AG08395 (cell line): ENCODE measurements at places on chromosomes 3 and 15.
A peak's percentile ranks its signal among the peaks of the same experiment; 100 is the strongest.

DNA sequence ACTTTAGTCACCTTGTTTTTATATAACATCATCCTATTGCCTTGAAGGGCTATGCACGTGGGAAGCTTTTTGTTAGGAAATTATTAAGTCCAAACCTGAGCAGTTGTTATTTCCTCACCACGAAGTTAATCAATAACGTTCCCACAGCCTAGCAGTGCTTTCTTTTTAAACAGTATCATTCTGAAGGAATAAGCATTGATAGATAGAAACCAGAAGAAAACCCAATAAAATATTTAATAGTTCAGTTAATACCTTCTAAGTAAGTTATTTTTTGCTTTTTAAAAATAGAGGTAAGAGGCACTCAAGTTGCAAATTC is 149.3 kb downstream of the KCNMB2 start:
- no peak for DNase-seq

GRCh38 chr3:122800031-122800430 is 5.2 kb downstream of the SLC49A4 start:
- DNase-seq = no peak

- no peak for DNase-seq
Measured at GRCh38 chr15:53721334-53722087, 38.0 kb downstream of the WDR72 start.

GRCh38 chr15:100877551-100877950 is 2.1 kb upstream of the ALDH1A3 start:
- DNase-seq = no peak

- no peak for DNase-seq
Measured at GRCh38 chr3:3665961-3666640, 133.1 kb upstream of the LRRN1 start.

- peak; percentile 75 for DNase-seq
Measured at GRCh38 chr3:58994746-58995330, 55.0 kb downstream of the CFAP20DC start.

GRCh38 chr3:151230646-151231045 is 27.6 kb upstream of the GPR171 start:
- no peak for DNase-seq

DNA sequence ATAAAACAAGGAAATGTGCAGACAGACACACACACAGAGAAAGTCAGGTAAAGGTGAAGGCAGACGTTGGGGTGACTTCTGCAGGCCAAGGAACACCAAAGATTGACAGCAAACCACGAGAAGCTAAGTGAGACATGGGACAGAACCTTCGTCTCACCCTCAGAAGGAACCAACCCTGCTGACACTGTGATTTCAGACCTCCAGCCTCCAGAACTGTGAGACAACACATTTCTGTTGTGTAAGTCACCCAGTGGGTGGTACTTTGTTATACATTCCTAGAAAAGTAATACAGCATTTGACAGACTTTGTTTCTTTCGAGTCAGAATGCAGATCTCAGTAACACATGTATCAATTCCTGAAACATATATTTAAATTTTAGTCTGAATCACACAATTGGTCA is 7.1 kb downstream of the WDR72 start:
- DNase-seq = no peak

DNA sequence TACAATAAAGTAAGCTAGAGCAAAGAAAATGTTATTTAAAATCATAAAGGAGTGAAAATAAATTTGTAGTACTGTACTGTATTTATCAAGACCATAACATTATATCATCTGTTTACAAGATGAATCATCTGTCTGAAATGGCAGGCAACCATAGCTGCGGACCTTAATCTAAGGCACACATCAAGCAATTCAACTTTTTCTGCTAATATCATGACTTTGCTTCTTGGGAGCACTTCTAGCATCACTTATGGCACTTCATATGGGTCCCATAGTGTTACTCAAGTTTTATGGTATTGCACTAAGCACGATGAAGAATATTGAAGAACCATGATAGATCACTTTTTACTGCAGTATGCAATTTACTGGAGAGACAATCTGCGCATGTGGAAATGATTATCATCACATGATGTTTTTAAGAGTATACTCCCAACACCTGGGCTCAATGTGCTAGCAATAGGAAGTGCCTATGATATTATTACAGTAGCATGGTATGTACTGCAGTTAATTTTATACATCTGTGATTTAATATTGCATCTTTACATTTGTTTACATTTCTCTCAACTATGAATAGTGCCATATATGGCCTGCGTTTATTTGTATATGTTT is 137.7 kb upstream of the NECTIN3 start:
- no peak for DNase-seq

GRCh38 chr3:169171739-169172138 is 491.8 kb downstream of the MECOM start:
- peak; percentile 6 for DNase-seq

DNA sequence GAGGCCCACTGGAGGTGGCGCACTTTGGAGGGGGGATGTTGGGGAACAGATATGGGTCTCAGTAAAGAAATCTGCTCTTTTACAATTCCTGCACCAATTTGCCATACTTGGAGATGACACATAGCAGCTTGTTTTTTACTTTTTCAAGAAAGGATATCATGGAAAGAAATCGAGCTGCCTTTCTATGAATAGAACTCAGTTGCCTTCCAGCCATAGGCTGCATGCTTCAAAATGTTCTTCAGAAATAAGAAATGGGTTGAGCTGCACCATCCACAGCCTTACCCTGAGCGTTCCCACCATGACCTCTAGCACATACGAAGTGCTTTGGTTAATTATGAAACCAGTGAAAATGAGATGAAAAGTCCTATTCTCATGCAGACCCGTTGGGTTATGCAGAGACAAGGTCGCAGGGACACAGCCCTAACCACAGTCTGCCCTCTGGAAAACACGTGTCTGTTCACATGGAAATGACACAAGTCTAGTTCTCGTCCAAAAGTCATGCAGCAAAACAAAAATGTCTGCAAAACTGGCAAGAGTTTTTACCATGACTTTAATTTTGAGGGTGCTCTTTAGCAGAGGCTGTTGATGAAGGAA is 36.3 kb downstream of the NGRN start:
- DNase-seq = peak; percentile 15

DNA sequence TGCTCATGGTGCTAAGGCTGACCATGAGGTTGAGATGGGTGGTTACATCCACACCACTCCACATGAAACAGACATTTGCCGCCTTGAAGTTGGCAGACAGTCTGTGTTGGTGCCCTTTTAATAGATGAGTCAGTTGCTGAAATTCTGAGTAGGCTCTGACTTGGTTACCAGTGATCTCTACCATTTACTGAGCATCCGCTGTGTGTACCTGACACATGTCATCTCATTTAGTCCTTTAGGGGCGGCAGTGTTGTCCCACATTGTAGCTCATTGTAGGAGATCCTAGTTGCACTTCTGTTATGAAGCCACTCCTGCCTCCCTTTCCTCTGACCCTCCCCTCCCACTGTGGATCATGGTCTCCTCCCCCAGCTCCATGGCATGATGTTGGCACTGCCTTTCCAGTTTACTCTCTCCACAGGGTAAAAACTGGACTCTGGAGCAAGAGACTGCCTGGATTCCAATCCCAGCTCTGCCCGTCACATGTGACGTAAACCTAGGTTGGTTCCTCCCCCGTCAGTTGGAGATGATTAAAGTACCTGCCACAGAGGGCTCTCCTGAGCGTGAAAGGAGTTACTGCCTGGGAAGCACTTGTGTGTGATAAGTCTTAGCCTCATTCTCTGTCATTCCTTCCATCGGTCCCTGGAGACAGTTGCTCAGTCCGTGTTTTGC is 21.6 kb downstream of the SLCO3A1 start:
- DNase-seq = no peak

DNA sequence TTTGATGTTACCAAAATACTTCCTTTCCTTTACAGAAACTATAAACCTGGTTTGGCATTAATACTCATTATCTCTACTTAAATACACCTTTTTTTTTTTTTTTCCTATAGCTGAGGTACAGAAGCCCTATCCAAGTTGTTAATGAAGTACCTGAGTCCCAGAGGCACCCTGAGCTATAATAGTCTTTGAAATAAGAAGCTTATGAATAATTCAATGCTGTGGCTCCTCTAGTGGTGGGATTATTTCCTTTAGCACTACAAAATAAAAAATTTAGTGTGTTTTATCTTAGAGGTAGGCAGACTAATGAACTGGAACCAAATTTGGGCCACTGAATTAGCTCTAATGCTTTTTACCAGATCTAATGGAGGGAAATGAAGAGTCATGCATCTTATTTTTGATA is 611.9 kb downstream of the EDEM1 start:
- DNase-seq = no peak

DNA sequence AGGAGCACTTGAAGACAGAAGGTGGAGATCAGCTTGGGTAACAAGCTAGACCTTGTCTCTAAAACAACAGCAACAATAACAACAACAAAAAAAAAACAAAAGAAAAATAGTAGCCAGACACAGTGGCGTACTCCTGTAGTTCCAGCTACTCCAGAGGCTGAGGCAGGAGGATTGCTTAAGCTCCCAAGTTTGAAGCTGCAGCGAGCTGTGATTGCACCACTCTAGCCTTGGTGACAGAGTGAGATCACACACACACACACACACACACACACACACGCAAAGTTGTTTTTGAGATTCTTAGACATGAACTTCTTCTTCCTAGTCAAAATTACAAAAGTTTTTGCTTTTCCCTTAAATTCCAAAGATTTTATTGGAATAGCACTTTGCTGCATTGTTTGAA is 93.0 kb upstream of the IGSF10 start:
- no peak for DNase-seq

- DNase-seq = no peak
Measured at GRCh38 chr3:10548992-10549391, 43.6 kb upstream of the ATP2B2 start.

DNA sequence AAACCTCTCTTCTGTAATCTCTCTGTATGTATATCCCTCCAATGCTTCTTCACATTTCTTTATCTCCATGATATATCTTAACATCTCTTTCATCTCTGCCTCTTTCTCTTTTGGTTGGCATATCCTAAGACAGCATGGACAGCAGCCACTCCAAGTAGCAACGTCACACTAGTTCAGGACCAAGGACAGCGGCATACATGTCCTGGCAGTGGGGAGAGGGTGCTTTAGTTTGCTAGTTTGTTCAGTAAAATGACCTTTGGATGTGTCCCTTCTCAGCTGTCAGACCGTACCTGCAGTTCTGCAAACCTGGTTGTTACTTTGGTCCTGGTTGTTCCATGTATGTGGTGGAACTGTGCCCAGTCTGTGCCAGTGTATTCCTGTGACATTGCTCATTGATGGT is 225.6 kb upstream of the ROPN1 start:
- peak; percentile 77 for DNase-seq

- DNase-seq = no peak
Measured at GRCh38 chr15:62360332-62361097, 195.4 kb upstream of the C2CD4B start.

DNA sequence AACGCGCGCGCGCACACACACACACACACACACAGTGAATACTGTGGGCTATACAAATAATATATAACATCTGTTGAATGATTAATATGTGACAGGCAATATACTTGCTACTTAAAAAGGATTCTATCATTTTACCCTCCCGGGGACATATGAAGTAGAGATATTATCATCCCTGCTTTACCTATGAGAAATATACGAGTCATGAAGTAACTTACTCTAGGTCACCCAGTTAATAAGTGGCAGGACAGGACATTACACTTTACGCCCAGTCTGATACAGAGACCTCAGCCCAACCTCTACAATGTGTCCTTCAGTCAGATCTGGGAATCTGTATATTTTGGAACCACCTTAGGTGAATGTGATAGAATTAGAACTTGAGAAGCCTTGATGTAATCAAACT is 55.4 kb downstream of the CCDC54 start:
- no peak for DNase-seq

GRCh38 chr15:80141916-80142598 is 10.7 kb upstream of the FAH start:
- DNase-seq = no peak

- no peak for DNase-seq
Measured at GRCh38 chr15:77852241-77853007, 219.7 kb upstream of the LINGO1 start.

DNA sequence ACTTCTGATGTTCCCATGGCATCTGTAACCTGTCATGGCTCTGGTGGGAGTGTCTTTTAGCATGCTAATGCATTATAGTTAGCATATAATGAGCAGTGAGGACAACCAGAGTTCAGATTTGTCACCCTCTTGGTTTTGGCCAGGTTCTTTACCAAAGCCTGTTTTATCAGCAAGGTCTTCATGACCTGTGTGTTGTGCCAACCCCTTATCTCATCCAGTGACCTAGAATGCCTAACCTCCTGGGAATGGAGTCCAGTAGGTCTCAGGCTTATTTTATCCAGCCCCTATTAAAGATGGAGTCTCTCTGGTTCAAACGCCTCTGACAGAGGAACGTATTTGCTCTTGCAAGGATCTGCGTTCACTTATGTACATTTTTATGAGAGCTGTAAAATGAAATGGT is 60.3 kb upstream of the UTS2B start:
- no peak for DNase-seq

- DNase-seq = no peak
Measured at GRCh38 chr3:151322511-151322910, 5.9 kb upstream of the GPR87 start.

- DNase-seq = no peak
Measured at GRCh38 chr3:57890874-57891273, 117.3 kb upstream of the FLNB start.

DNA sequence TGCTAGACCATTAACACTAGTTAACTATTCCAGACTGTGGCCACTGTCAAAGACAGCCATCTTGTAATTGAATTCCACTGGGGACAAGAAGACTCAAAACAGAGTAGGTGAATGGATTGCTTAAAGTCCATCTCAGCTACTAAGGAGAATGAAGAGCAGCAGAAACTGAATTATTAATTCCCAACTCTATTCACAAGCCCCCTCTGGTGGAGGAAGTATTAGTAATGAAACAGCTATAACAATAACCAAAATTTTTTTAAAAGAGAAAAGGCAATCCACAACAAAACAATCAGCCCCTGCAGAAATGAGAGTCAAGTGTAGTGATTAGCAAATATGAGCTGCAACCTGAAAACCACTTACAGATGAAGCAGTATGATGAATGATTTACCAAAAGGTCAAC is 302.8 kb downstream of the FHIT start:
- DNase-seq = peak; percentile 17

- no peak for DNase-seq
Measured at GRCh38 chr15:93026380-93026817, 62.6 kb downstream of the RGMA start.

DNA sequence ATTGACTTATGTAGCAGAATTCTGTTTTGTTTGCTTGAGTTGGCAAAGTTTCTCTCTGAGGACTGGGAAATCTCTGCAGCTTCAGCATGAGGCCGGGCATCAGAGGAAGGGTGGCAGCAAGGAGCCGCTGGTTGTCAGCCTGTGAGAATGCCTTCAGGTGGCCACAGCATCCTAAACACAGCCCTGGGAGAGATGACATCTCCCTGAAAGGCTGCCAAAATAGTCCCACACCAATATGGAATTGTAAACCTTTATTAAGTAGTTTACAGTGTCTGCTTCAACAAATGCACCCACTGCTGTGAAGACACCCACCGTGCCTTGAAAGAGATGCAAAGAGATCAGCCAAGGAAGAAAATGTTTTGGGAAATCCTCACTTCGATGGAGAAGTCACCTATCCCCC is 609.7 kb upstream of the ARRDC4 start:
- no peak for DNase-seq

GRCh38 chr15:78130466-78131294 is 565 bp downstream of the CIB2 start:
- DNase-seq = no peak

GRCh38 chr3:64627471-64628321 is 60.1 kb downstream of the ADAMTS9 start:
- DNase-seq = no peak

- DNase-seq = no peak
Measured at GRCh38 chr3:100271522-100271921, 10.7 kb downstream of the TBC1D23 start.

- DNase-seq = peak; percentile 29
Measured at GRCh38 chr15:52527911-52528563, 643 bp downstream of the MYO5A start.

- peak; percentile 86 for DNase-seq
Measured at GRCh38 chr3:99659032-99659431, 20.6 kb downstream of the COL8A1 start.
